ENCODE measurements at places on chromosomes 6 and 20.

GRCh38 chr6:159461266-159461665, 231.8 kb downstream of the SOD2 start:
- no peak for DNase-seq

- no peak for DNase-seq
These were observed 203.4 kb downstream of the MYLK4 start for GRCh38 chr6:2547355-2547754.

GRCh38 chr6:142841915-142842314, 103.1 kb downstream of the HIVEP2 start:
- DNase-seq, result no peak

GRCh38 chr20:63077705-63078104, 70.9 kb upstream of the BHLHE23 start:
- no peak for DNase-seq

DNA sequence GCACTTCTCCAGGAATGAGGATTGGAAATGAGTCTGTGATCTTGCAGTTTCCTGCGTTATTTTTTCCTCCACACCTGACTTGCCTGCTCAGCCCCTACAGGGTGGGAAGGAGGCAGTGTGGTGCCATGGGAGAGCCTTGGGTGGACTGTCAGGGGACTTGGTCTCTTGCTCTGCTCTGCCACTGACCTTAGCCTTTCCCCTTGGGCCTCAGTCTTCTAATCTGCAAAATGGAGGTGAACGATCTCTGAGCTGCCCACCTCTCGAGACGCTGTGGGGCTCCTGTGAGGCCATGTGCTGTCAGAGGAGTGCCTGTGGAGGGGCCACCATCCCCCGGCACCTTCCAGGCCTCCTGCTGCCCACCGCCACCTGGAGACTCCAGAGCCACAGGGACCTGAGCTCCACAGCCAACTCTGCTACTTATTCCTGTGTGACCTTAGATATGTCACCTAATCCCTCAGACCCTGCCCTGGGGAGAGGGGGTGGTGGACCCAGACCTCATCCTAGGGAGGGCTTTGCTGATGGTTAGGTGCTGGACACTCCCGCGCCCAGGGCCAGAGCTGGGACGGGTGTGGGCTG, 45.8 kb upstream of the MLN start:
- DNase-seq, result no peak

Data from GM13976 (cell line).